Stimulated activated CD8-positive, alpha-beta memory T cell treated with anti-CD3 and anti-CD28 coated beads, Interleukin-7, amount 100 ng/mL, for 48 hours (primary cell): ENCODE measurements at places on chromosomes 3 and 15.

- no peak for DNase-seq
These were observed 302.2 kb upstream of the CTDSPL start for GRCh38 chr3:37559461-37559860.

GRCh38 chr3:70856414-70857162, 544.1 kb upstream of the MDFIC2 start:
- DNase-seq = no peak

- no peak for DNase-seq
These were observed 25.4 kb downstream of the AADAC start for GRCh38 chr3:151839313-151839631.

DNA sequence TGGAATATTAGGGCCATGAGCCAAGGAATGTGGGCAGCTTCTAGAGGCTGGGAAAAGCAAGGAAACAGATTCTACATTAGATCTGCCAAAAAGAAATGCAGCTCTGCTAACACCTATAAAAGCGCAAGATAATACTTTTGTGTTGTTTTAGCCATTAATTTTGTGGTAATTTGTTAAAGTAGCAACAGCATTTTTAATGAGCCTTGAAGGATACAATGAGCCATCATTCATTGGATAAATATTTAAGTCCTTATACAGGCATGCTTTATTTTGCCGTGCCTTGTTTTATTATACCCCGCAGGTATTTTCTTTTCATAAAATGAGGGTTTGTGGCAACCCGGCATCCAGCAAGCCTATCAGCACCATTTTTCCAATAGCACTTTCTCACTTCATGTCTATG, 15.0 kb downstream of the ARL14 start:
- no peak for DNase-seq

GRCh38 chr3:112672716-112673541, 32.0 kb upstream of the CCDC80 start:
- DNase-seq = no peak

- DNase-seq = no peak
These were observed 4.5 kb downstream of the EOGT start for GRCh38 chr3:69008980-69009379.

DNA sequence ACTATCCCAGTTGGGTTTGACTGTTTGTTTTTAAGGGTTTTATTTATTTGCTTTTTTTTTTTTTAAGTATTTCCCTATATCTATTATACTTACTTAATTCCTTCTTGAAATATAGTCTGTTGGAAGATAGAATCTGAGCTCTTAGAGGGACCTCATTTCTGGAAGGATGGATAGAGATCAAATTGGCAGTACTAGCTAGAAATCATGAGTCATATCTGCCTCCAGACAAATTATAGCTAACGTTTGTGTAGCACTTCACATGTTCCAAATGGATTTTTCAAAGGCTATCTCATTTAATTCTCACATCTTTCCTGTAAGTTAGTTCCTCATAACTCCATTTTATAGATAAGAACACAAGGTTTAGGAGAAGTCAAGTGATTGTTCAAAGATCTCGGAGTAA, 384.7 kb downstream of the ZIC1 start:
- no peak for DNase-seq

GRCh38 chr3:18237251-18238005, 187.7 kb downstream of the SATB1 start:
- DNase-seq = no peak

GRCh38 chr15:93040288-93041158, 48.5 kb downstream of the RGMA start:
- no peak for DNase-seq

- no peak for DNase-seq
These were observed 36.4 kb downstream of the HAPLN3 start for GRCh38 chr15:88858934-88859333.
